ENCODE measurements at places on chromosomes 2 and 18. TPM values are rescaled to one million over a fixed set of nuclear protein-coding genes. Genes with fewer than 3 reads are reported as not detected.

NXPH2 gene
- total RNA-seq, result not detected

ANKRD62 gene
- under 0.01 TPM for total RNA-seq

GGCX gene
- total RNA-seq, result 33.7 TPM

CD8A gene
- total RNA-seq, result not detected

PTPRN gene
- total RNA-seq, result not detected

Measured in dermis lymphatic vessel endothelial cell (primary cell).